ENCODE measurements at places on chromosomes 3 and 15. TPM values are rescaled to one million over a fixed set of nuclear protein-coding genes. Genes with fewer than 3 reads are reported as not detected.

Gene KIF7
- total RNA-seq: 3.5 TPM

Gene PLA2G4E
- total RNA-seq: not detected

GRCh38 chr15:99345832-99346462 lies 94.7 kb downstream of the LRRC28 start:
- peaks cover 12% of the 10 kb centered on the region for H3K4me1 ChIP-seq
- no peaks in the 10 kb centered on the region for H3K27me3 ChIP-seq
- peaks cover 5% of the 10 kb centered on the region for H3K36me3 ChIP-seq

- DNase-seq: peak; percentile 68
- peak overlapping the region; percentile 26 for H3K4me3 ChIP-seq
- peaks cover 13% of the 10 kb centered on the region for H3K27me3 ChIP-seq
- peaks cover 67% of the 10 kb centered on the region for H3K4me1 ChIP-seq
- H3K27ac ChIP-seq: no peak overlapping the region
Measured at GRCh38 chr3:30353711-30354467, 252.5 kb upstream of the TGFBR2 start.

- no peak for DNase-seq
- peaks cover 48% of the 10 kb centered on the region for H3K4me1 ChIP-seq
- H3K27ac ChIP-seq: peak overlapping the region; percentile 83
- peaks cover 10% of the 10 kb centered on the region for H3K36me3 ChIP-seq
- peak overlapping the region; percentile 95 for H3K4me3 ChIP-seq
Measured at GRCh38 chr15:64842096-64842939, 603 bp downstream of the PLEKHO2 start.

- no peaks in the 10 kb centered on the region for H3K27me3 ChIP-seq
- H3K4me3 ChIP-seq: no peak overlapping the region
- no peak overlapping the region for H3K27ac ChIP-seq
- H3K4me1 ChIP-seq: peaks cover 7% of the 10 kb centered on the region
- DNase-seq: no peak
Measured at GRCh38 chr3:45010811-45011333, 15.2 kb upstream of the CLEC3B start.

Data from activated T-helper 2 cell treated with anti-CD3 and anti-CD28 coated beads, Interferon-gamma antibody, Interleukin-2, Interleukin-4, amounts not matched to agents 10 μg/mL and 5 μg/mL and 100 μg/mL, durations not matched to agents 14 hours and 24 hours and 36 hours (primary cell).